ENCODE measurements at places on chromosomes 11 and 22.

- DNase-seq, result no peak
Measured at GRCh38 chr22:47406896-47407295, 644.4 kb downstream of the TBC1D22A start.

DNA sequence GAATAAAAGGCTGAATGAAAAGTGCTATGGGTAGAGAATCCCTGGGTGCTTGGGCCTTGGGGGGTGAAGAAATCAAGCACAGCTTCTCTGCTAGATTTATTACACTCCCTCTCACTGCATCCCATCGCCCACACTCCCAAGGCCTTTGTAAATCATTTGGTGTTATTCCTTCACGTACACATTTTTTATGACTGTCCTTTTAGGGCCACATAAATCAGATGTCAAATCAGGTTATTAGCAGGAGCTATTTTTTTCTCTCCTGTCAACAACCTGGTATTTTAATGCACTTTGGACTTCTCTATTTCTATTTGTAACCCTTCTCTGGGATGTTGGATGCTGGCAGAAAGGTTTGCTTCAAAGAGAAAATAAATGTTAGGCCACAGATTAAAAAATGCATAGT is 408.8 kb downstream of the INSC start:
- no peak for DNase-seq

DNA sequence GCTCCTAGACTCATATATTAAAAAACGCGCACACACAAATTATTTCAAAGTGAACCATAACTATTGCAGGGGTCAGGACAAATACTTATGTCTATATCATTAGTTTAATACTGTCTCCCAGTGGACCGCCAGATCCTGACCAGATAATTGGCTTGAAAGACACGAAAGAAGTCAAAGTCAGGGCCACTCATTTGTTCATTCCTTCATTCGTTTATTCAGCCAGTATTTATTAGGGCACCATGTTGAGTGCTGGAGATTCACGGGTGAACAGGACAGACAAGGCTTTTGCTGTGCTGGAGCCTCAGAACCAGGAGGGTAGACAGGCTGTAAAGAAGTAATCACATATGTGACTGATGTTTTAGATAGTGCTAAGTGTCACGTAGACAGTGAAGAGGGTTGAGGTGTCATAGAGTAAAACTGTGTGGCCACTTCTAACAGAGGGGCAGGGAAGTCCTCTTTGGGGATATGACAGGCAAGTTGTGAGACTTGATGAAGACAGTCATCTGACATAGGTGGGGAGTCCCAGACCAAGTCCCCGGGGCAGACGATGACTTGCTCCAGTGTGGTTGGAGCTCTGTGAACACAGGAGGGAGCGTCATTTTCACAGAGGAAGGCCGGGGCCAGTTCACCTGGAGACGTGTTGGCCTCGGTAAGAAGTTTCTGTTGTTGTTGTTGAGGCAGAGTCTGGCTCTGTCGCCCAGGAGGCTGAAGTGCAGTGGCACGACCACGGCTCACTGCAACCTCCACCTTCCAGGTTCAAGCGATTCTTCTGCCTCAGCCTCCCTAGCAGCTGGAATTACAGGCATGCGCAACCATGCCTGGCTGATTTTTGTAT is 25.9 kb downstream of the RBX1 start:
- no peak for DNase-seq

DNA sequence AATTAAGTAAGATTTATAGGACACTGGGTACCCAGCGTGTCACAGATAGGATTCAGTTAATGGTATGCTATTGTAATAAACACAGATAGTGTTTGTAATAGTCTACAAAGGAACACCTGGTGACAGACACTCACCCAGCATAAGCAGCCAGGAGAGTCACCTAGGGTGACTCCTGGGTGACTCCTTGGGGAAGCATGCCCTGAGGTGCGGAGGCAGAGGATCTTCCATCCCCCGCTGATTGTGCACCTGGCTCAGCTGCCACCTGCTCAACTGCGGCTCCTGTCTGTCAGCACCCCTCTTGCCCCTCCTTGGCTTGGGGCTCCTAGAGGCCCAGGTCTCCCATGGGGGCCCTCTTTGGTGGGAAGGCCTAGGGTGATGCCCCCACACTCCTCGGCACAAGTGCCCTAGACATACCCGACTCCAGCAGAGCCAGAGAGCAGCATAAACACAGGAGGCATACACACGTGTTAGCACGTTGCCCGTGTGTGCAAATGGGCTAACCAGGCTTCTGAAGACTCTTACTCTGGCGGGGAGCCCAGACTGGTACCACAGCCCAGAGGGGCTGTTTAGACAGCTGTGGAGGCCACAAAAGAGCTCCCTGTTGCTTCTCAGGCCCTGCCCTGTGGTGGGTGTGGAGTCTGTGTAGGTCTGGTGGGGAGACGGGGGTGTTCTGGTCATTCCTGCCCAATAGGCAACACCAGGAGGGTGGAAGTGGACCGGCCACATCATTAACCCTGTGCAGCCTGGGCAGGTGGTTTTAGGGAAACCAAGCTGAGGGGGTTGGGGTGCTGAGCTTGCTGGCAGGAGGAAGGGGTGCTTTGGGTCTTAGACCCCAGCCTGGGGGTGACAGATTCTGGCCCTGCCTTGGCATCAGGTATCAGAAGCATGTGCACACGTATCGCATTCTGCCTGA is 3.0 kb downstream of the INPPL1 start:
- DNase-seq, result no peak

DNA sequence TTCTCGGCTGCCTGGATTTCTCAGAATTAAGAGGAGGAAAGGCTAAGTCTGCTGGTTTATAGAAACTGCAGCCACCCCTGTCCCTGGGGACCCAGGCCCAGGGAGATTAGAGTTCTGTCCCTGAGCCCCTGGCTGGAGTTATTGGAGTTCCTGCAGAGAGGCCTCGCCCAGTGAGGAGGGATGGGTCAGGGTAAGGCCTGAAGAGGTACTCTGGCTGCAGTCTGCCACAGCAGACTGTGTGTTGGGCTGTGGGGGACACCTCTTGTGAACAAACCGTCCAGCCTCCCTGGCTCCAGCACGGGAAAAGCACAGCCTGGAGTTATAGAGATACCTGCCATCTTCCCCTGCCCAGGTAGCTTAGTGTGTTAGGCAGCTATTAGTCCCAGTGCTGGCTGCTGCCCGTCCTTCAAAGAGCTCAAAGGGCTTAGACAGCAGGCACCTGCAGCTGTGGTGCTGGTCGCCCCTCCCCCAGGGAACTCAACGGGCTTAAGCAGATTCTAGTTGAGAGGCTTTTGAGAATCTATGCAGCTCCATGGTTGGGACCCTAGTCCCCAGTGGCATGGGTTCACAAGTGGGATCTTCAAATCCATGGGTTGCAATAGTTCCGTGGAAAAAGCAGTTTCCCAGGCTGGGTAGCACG is 36.6 kb upstream of the MUC15 start:
- no peak for DNase-seq
